ENCODE measurements at places on chromosomes 1 and 21. TPM values are rescaled to one million over a fixed set of nuclear protein-coding genes. Genes with fewer than 3 reads are reported as not detected.

- DNase-seq, result no peak
These were observed 551 bp downstream of the ZRANB2 start for GRCh38 chr1:71080230-71080738.

GRCh38 chr1:192592517-192592916 lies 16.9 kb downstream of the RGS1 start:
- DNase-seq, result no peak

GRCh38 chr1:84401156-84401555 lies 2.9 kb downstream of the DNASE2B start:
- no peak for DNase-seq

DNA sequence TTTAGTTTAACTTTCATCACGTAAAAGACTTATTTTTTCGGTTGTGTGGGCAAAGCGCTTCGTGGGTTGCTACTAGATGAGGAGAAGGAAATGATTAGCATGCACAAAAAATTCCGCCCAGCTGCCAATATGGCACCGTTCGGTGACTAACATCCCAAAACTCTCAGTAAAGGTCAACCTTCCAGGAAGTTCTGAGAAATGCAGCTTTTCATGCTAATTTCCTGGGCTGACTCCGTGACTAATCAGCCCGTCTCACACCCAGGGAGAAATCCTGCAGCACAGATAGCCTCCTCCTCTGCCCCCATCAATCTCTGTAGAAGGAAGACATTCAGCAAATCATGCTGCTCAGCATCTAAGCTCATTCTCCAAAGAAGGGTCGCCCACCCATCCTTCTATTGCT lies 34.1 kb downstream of the TMCO4 start:
- DNase-seq, result peak; percentile 94

- DNase-seq, result no peak
These were observed 152.6 kb downstream of the ZNF281 start for GRCh38 chr1:200257235-200257634.

DNA sequence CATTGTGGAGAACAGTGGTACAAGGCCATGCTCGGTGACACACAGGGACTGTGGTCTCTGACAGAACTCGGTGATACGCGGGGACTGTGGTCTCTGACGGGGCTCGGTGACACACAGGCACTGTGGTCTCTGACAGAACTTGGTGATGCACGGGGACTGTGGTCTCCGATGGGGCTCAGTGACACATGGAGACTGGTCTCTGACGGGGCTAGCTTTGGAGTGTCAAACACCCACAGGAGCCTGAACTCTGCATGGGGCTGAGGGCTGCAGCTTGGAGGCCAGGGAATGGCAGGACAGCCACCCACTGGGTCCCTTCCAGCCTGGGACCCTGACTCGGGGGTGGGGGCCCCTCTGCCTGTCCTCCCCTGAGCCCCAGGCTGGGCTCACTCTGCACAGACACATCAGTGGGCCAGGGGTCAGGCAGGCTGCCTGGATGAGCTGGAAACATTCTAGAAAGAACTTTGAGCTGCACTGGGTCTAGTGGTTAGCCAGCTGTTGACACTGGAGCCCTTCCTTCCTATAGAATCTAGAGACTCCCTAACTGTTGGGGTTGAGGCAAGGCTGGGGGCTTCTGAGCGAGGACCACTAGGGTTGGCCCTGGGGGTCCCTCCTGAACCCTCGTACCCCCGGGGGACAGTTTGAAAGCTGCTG lies 49.8 kb downstream of the DISP3 start:
- DNase-seq, result no peak

DNA sequence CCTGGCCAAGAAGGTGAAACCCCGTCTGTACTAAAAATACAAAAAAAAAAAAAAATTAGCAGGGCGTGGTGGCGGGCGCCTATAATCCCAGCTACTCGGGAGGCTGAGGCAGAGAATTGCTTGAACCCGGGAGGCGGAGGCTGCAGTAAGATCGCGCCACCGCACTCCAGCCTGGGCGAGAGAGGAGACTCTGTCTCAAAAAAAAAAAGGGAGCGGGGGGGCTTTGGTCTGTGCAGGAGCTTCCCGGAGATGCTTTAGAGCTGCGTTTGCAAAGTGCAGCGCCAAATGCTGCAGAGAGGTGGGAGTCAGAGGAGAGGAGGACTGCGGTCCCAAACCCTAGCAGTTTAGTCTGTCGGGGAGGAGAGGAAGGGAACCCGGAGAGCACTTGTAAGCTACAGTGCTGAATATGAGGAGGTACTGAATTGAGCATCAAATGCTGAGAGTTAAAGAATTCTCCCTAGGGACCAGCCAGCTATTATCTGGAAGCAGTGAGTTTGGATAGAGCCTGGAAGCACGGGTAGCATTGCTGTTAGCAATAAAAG lies 569 bp downstream of the FALEC start:
- DNase-seq, result peak; percentile 15

DNA sequence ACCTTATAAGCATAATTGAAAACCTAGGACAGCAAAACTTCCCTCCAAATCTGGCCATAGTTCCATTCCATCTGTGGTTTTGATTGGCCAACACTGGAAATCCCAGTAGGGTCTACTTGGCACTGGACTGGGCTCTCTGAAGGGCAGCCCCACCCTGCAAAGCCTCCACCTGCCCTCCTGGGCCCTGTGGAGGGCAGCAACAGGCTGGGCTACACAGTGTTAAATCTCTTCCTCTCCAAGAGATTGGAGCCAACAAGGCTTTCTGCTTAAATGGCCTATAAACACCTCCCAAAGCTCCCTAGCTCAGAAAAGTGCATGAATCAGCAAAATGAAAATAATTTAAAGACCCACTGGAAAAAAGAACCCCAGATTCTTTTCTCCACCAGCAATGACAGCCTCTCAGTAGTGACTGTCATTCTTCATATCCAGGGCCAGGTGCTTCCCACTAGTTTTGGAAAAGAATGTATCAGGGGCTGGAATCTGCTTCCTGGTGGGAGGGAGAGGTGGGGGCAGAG lies 58.5 kb downstream of the BEND5 start:
- DNase-seq, result no peak

DNA sequence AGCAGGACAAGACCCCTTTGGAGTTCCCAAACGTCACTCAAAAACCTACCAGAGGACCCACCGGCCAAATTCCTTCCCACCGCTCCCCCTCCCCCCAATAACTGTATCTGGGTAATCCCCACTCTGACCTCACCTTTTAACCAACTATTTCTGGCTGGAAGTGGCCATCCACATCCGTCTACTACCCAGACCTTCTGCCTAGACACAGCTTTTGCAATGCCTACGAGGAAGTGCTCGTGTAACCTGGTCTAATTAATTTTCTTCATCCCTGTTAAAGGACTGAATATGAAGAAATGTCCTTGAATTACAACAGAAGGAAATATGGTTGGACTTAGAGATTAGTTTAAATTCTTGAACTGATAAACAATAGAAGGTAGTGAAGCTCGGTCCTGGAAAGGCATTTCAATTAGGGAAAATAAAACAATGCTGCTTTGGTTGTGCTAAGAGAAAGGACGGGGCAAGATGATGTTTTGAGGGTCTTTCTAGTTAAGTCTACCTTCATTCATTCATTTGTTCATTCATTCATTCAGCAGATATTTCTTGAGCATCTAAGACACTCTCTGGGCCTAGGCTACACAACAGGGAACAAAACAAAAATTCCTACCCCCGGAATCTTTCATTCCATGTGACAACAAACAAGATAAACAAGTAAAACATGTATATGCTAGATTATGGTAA lies 18.8 kb downstream of the AVPR1B start:
- DNase-seq, result no peak

Gene PCSK9
- total RNA-seq, result 0.53 TPM

- DNase-seq, result peak; percentile 55
These were observed 52.3 kb downstream of the BCAR3 start for GRCh38 chr1:93629101-93630059.

DNA sequence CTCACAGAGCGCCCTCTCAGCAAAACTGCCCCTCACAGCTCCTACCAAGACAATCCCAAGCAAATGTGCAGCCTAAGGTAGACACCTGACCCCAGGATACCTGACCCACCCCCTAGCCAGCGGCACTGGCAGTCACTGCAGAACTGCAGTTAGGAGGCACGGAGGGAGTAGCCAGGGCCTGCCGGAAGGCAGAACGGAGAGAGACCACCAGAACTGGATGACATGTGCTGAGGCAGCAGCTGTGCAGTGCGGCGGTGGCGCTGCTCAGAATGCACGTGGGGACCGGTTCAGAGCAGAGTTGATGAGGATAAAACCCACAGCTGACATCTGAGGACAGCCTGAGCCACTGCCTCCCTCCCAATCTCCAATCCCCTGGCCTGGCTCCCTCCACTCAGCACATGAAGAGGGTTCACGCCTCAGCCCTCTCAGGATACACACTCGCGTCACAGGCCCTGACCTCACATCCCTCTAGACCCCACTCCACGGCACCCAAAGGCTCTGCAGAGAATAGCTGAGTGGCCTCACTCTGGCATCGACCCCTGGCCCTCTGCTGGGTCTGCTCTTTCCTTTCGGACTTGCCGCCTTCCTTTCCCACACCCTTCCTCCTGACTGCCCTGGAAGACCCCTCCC lies 29.6 kb downstream of the UBE2G2 start:
- no peak for DNase-seq

Gene TRIM62
- total RNA-seq, result 10.8 TPM

Gene THEM5
- total RNA-seq, result not detected

GRCh38 chr1:231940701-231941100 lies 314.1 kb downstream of the DISC1 start:
- no peak for DNase-seq

- no peak for DNase-seq
These were observed 29.6 kb downstream of the ZNF691 start for GRCh38 chr1:42876009-42876408.

DNA sequence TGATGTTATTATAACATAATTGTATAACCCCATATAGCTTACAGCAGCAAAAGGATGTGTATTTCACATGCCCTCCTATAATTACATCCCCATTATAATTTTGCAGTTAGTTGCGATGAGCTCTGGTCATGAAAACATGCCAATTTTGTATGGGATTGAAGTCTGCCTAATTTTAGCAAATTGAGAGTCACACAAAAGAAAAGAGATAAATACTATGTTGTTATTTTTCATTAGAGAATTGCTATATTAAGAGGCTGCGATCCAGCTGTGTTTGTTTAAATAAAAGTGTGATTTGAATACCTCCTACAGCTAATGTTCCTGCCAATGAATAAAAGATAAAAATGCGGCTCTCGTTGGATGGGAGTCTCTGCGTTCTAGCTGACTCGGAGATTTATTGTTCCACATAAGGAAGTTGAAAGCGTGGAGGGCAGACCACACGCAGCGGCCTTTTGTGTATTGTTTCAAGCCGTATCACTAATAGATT lies 461.0 kb upstream of the NFIA start:
- DNase-seq, result peak; percentile 51

Gene PTBP2
- total RNA-seq, result 17.7 TPM

- no peak for DNase-seq
These were observed 42.9 kb upstream of the LGALS8 start for GRCh38 chr1:236480758-236481436.

DNA sequence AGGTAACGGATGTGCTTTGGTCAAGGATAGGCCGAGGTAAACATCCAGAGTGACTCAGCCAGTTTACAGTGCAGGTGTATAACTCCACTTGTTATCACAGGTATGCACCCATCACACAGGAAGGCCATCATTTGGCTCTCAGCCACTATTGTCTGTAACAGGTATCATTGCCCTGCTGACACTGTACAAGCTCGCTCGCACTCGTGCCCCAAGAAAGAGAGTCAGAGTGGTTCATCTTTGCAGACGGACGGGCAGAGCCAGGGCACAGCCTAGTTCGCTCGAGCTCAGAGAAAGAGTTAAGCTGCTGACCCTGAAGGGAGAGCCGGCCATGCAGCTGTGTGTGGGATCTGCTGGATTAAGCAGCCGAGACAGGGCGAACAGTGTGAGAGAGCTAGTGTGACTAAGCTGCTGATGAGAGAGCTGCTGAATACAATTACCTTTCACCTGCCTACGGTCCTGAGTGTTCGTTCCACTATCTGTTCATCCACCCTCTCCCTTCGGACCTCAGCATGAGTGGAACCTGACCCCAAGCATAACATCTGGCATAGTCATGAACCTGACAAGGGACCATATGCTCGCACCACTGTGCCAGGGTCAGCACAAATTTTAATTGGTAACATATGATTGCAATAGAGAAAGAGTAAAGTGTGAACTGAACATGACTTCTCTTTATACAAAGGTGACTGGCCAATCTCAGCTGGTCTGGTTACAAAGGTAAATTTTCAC lies 27.0 kb upstream of the LYPD8 start:
- no peak for DNase-seq

DNA sequence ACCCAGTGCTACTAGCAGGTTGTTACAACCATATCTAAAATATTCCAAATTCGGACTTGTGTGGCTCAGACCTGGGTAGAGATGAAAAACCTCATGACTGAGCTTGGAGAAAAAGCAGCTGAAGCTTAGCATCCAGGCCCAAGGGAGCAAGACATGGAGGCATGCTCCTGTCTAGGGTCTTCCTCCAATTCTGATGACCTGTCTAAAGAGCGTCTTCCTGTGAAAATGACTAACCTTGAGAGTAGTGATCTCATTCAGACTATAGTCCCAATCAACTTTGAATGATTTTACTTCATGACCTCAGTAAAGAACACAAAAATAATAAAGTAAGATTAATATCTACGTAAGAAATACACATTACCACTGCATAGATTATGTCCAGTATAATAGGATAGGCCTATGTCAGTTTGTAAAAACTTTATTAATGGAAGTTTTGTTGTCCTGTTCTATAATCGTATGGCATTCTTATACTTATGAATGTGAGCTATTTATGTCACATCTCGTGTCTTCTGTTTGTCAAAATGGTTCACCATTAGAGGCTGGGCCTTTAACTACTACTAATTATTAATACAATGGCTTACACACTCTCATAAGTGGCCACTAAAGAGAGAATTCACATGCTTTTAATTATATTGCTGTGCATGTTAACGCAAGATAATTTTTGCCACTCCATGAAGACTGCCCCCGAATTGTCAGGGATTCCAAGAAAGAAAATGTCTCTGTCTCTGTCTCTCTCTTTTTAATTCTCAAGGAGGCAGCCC lies 201.3 kb downstream of the NCAM2 start:
- DNase-seq, result no peak

GRCh38 chr1:76293831-76294230 lies 219.3 kb downstream of the ST6GALNAC3 start:
- DNase-seq, result no peak

DNA sequence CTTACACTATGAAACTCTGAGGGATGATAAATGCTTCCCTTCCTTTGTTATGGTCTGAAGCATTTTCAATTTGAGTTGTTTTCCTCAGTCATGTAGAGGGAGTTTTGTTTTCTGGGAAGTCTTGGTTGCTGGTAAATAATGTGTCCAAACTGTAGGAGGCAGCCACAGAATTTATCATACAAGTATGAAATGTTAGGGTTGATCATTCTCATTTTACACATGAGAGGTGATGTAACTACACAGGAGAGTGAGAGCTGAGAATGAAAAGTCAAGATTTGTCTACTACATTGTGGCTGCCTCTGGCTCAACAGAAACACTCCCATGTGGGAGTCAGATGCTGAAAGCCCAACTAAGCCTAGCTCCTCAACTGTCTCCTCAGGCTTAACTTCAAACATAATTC lies 182.5 kb upstream of the SGIP1 start:
- DNase-seq, result no peak

All from astrocyte (in vitro differentiated cells and primary cell).